ENCODE measurements at places on chromosomes 5 and 9. TPM values are rescaled to one million over a fixed set of nuclear protein-coding genes. Genes with fewer than 3 reads are reported as not detected.
A peak's percentile ranks its signal among the peaks of the same experiment; 100 is the strongest.

DNA sequence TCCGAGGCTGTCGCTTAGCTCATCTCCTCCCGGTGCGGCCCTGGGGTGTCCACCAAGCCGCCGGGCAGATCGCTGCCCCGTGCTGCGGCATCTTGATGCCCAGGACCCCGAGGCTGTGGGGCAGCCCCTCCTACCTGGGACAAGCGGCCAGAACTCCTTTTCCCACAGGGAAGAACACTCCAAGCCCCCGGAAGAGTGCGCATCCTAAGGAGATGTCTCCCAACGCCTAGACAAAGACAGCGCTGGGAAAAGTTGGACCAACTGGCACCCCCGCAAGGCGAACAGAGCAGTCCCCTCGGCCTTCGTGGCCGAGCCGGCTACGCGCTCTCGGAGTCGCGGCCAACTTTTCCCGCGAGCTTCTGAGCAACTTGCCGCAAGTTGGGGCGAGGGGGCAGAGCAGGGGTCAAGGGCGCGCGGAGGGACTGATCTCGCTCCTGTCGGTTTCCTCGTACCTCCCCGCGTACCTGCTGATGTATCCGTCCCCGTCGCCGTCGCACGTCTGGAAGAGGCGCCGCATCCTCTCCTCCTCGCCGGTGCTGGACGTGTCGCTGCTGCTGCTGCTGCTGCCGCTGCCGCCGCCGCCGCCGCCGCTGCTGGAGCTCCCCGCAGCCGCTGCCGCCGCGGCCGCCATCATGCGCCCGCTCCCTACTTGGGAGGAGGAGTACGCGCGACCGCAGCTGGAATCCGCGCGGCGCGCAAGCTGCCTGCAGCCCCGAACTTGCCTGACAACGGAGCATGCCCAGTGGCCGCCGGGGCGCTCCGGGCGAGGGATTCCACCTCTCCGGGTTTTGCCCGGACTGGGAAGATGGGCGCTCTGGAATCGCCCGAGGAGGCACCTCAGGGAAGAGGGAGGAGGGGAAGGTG, at the start of gene MCC:
TSS of gene MCC (minus strand) at position 673 of the 864 bp plus-strand sequence.
- DNase-seq = peak; percentile 9
- peaks cover 17% of the 10 kb centered on the region for H3K4me1 ChIP-seq
- peaks cover 71% of the 10 kb centered on the region for H3K27me3 ChIP-seq
- peak within 1 kb of the TSS; percentile 64 for H3K4me3 ChIP-seq
- peaks cover 11% of the 10 kb centered on the region for H3K36me3 ChIP-seq

DNA sequence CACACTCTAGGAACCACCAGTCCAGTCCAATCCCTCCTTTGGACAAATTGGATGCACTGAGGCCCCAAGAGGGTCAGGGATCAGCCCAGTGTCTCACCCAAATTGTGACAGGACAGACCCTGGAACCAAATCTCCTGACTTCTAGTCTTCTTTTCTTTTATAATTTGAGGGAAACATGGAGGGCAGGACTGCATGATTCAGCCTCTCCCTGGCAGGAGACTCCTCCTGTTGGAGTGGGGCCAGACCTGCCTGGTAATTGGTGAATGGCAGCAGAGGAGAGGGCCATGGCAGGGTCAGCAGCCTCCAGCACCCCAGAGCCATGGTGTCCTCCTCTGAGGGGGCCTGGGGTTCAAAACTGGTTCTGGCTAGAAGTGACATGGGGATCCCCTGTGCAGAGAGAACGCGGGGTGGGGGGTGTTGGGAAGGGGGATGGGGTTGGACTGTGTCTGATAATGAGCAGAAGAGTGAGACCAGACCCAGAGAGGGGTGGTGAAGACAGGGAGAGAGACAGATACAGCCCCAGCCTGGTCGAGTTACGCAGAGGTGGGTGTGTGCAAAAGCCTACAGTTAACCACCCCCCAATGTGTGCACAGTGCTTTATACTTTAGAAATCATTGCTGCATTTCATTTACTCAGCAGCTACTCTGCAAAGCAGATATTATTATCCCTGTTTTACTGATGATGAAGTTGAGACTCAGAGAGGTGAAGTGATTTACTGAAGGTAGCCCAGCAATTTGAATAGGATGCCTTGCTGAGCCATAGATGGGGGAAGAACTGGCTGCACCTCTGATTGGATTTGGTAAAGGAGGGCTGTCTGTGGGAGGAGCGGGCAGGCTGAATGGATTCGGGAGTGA, 3.8 kb upstream of the SYNPO start:
- H3K36me3 ChIP-seq = no peaks in the 10 kb centered on the region
- no peak overlapping the region for H3K4me3 ChIP-seq
- H3K27me3 ChIP-seq = no peaks in the 10 kb centered on the region
- no peak for DNase-seq
- H3K4me1 ChIP-seq = peaks cover 10% of the 10 kb centered on the region

Gene STARD4
- 10.8 TPM for polyA plus RNA-seq

DNA sequence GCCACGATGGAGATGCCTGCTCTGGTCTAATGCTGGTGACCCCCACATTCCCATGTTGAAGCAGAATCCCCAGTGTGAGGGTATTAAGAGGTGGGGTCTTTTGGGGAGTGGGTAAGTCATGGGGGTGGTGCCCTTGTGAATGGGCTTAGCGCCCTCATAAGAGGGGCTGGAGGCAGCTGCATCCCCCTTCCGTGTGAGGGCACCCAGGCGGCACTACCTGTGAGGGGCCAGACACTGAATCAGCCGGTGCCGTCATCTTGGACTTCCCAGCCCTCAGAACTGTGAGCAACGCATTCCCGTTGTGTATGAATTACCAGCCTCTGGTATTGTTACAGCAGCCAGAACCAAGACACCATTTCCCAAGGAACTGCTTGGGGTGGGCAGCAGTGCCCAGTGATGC, 27.0 kb upstream of the RNF130 start:
- H3K27ac ChIP-seq = no peak overlapping the region
- H3K4me3 ChIP-seq = no peak overlapping the region
- DNase-seq = no peak
- no peaks in the 10 kb centered on the region for H3K36me3 ChIP-seq

- H3K36me3 ChIP-seq = no peaks in the 10 kb centered on the region
- H3K27ac ChIP-seq = no peak overlapping the region
- H3K4me3 ChIP-seq = no peak overlapping the region
- no peak for DNase-seq
- H3K27me3 ChIP-seq = peaks cover 14% of the 10 kb centered on the region
Observed at GRCh38 chr5:88558366-88558765, 289.7 kb upstream of the TMEM161B start.

DNA sequence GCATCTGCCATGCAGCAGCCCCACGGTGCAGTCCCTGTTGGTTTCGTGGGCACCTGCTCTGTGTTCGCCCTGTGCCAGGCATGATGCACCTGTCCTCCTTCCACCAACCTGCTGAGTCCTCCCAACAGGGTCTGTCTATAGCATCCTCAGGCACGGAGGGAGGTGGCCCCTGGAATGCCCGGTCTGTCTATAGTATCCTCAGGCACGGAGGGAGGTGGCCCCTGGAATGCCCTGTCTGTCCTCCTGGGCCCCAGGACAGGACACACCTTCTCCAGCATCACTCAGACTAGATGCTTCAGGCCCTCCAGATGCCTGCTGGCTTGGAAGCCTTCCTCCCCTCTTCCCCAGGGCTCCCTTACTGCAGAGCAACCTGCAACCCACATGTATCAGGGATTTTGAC, 9.9 kb upstream of the PHYHD1 start:
- H3K4me3 ChIP-seq = no peak overlapping the region
- H3K4me1 ChIP-seq = peaks cover 17% of the 10 kb centered on the region
- H3K36me3 ChIP-seq = peaks cover 21% of the 10 kb centered on the region
- DNase-seq = no peak
- no peak overlapping the region for H3K27ac ChIP-seq
- no peaks in the 10 kb centered on the region for H3K27me3 ChIP-seq

- H3K27me3 ChIP-seq = no peaks in the 10 kb centered on the region
- no peak overlapping the region for H3K27ac ChIP-seq
Observed at GRCh38 chr9:21078702-21079101, 960 bp upstream of the IFNB1 start.

- H3K4me3 ChIP-seq = no peak overlapping the region
- H3K36me3 ChIP-seq = no peaks in the 10 kb centered on the region
- no peaks in the 10 kb centered on the region for H3K4me1 ChIP-seq
- peaks cover 5% of the 10 kb centered on the region for H3K27me3 ChIP-seq
- DNase-seq = no peak
- H3K27ac ChIP-seq = no peak overlapping the region
Observed at GRCh38 chr9:107733523-107733894, 243.9 kb upstream of the KLF4 start.

DNA sequence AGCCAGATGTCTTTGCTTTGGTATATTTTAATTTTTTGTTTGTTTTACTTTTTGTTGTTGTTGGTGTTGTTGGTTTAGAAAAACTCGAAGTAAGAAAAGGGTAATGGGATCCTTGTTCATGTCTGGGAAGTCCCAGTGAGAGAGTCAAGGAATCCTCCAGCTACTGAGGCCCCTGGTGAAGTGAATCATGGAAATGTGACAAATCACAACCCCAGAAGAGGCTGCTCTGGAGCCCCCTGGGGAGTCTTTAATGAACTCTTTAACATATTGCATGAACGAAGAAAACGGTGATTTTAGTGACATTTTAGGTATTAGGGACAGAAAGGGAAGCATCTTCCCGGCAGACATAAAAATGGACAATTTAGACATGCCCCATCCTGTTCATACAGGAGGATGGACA, 41.3 kb downstream of the TMEM174 start:
- no peak for DNase-seq
- peaks cover 7% of the 10 kb centered on the region for H3K4me1 ChIP-seq
- H3K4me3 ChIP-seq = no peak overlapping the region
- H3K36me3 ChIP-seq = peaks cover 9% of the 10 kb centered on the region
- H3K27ac ChIP-seq = no peak overlapping the region
- H3K27me3 ChIP-seq = peaks cover 93% of the 10 kb centered on the region

Gene CCDC107
- 42.7 TPM for polyA plus RNA-seq

DNA sequence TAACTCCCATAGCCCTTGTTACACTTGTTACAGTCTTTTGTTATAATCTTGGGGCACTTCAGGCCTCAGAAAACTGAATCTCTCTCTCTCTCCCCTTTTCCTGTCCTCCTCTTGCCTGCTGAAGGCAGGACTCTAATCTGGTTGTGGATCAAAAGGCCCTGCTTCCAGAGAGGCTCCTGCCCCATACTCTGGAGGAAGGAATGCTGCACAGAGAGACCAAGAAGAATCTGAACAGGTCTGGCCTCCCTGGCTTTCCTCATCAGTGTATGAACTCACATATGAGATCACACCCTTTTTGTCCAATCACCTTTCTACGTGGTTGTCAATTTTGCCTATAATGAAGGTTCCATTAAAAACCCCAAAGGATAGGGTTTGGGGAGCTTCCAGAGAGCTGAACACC, 26.2 kb upstream of the LVRN start:
- DNase-seq = no peak
- no peaks in the 10 kb centered on the region for H3K36me3 ChIP-seq
- no peak overlapping the region for H3K27ac ChIP-seq
- no peaks in the 10 kb centered on the region for H3K27me3 ChIP-seq

GRCh38 chr9:86668488-86668887, 278.8 kb downstream of the GAS1 start:
- no peaks in the 10 kb centered on the region for H3K4me1 ChIP-seq
- no peak overlapping the region for H3K27ac ChIP-seq
- peaks cover 4% of the 10 kb centered on the region for H3K27me3 ChIP-seq

- H3K36me3 ChIP-seq = no peaks in the 10 kb centered on the region
- DNase-seq = no peak
- H3K4me1 ChIP-seq = peaks cover 29% of the 10 kb centered on the region
- H3K4me3 ChIP-seq = no peak overlapping the region
Observed at GRCh38 chr5:32434221-32434620, 10.3 kb downstream of the ZFR start.

Gene SMIM32
- not detected for polyA plus RNA-seq

Gene ARHGEF37
- 0.95 TPM for polyA plus RNA-seq

- no peaks in the 10 kb centered on the region for H3K4me1 ChIP-seq
- H3K27ac ChIP-seq = no peak overlapping the region
- DNase-seq = no peak
- no peaks in the 10 kb centered on the region for H3K36me3 ChIP-seq
- H3K27me3 ChIP-seq = no peaks in the 10 kb centered on the region
- H3K4me3 ChIP-seq = no peak overlapping the region
Observed at GRCh38 chr9:10026443-10026984, 586.3 kb downstream of the PTPRD start.

GRCh38 chr9:35333551-35333950, 156.4 kb upstream of the RUSC2 start:
- peaks cover 9% of the 10 kb centered on the region for H3K27me3 ChIP-seq
- H3K36me3 ChIP-seq = no peaks in the 10 kb centered on the region
- H3K4me1 ChIP-seq = no peaks in the 10 kb centered on the region
- H3K4me3 ChIP-seq = no peak overlapping the region
- no peak overlapping the region for H3K27ac ChIP-seq

Gene ROR2
- polyA plus RNA-seq = 0.05 TPM

GRCh38 chr9:505741-506059, 291.0 kb downstream of the DOCK8 start:
- peaks cover 8% of the 10 kb centered on the region for H3K4me1 ChIP-seq
- H3K4me3 ChIP-seq = peak overlapping the region; percentile 79
- no peak overlapping the region for H3K27ac ChIP-seq
- H3K27me3 ChIP-seq = peaks cover 36% of the 10 kb centered on the region
- DNase-seq = no peak

DNA sequence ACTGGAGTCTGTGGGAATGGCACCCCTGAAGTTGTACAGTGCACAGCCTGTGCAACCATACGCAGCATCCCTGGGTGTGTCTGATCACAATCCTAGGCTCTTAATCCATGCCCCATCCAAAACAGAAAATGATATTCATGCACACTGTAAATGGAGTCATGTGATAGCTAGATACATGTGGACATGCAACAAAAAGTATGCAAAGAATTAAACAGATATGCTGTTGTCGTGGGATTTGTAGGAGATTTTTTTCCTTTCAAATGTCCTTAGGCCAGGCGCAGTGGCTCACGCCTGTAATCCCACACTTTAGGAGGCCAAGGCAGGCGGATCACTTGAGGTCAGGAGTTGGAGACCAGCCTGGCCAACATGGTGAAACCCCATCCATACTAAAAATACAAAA, 36.1 kb downstream of the PRRX2 start:
- H3K27ac ChIP-seq = no peak overlapping the region
- no peak for DNase-seq
- no peak overlapping the region for H3K4me3 ChIP-seq
- H3K27me3 ChIP-seq = peaks cover 27% of the 10 kb centered on the region
- no peaks in the 10 kb centered on the region for H3K36me3 ChIP-seq
- peaks cover 3% of the 10 kb centered on the region for H3K4me1 ChIP-seq

- H3K4me3 ChIP-seq = no peak overlapping the region
- no peaks in the 10 kb centered on the region for H3K36me3 ChIP-seq
- peaks cover 32% of the 10 kb centered on the region for H3K27me3 ChIP-seq
Observed at GRCh38 chr5:142215915-142216681, 107.5 kb downstream of the NDFIP1 start.

- no peak overlapping the region for H3K27ac ChIP-seq
- no peaks in the 10 kb centered on the region for H3K36me3 ChIP-seq
- no peak overlapping the region for H3K4me3 ChIP-seq
- no peaks in the 10 kb centered on the region for H3K4me1 ChIP-seq
- peaks cover 67% of the 10 kb centered on the region for H3K27me3 ChIP-seq
- DNase-seq = no peak
Observed at GRCh38 chr5:141804475-141804874, 73.7 kb downstream of the PCDH1 start.
